ENCODE measurements at places on chromosomes 3 and 15.

DNA sequence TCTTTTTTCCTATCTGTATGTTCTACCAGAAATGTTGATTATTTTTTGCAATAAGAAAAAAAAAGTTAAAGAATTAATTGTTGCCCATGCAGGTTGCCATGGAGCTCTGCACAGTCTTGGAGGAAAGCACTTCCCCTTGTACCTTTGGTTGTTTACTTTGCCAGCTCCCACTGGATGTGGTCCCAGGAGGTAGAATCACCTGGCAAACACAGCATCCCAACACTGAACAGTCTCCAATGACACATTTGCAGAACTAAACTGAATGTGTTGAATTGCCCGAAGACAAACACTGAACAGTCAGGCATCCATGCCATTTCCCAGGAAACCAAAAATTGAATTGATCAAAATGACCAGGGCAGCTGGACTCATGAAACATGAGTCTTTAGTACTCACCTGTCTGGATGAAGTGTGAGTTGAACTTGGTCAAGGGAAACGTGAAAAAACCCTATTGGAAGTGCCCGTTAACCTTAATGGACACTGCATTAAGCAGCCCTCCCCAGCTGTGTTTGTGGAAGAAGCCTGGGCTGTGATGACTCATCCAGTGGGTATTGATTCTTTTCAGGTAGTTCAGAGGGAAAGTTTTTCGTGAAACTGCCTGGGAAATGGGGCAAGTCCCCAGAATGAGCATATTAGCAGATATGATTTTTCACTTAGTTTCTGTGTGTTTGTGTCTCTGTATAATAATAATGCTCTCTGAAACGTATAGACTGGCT, 284.7 kb upstream of the STT3B start:
- no peak for DNase-seq

- no peak for DNase-seq
Observed at GRCh38 chr3:47404431-47404876, 23.6 kb downstream of the PTPN23 start.

GRCh38 chr15:37788330-37788729, 146.1 kb upstream of the TMCO5A start:
- DNase-seq: no peak

- DNase-seq: no peak
Observed at GRCh38 chr15:95296643-95297042, 1033.9 kb upstream of the NR2F2 start.

DNA sequence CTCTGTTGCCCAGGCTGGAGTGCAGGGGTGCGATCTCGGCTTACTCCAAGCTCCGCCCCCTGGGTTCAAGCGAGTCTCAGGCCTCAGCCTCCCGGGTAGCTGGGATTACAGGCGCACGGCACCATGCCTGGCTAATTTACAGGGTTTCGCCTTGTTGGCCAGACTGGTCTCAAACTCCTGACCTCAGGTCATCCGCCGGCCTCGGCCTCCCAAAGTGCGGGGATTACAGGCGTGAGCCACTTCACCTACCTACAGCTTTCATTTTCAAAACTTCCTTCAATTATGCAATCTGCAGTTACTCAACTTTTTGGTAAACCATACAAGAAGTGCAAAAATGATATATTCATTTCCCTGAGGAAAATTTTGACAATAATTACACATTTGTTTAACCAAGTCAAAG, 14.0 kb downstream of the NANOGP8 start:
- no peak for DNase-seq

DNA sequence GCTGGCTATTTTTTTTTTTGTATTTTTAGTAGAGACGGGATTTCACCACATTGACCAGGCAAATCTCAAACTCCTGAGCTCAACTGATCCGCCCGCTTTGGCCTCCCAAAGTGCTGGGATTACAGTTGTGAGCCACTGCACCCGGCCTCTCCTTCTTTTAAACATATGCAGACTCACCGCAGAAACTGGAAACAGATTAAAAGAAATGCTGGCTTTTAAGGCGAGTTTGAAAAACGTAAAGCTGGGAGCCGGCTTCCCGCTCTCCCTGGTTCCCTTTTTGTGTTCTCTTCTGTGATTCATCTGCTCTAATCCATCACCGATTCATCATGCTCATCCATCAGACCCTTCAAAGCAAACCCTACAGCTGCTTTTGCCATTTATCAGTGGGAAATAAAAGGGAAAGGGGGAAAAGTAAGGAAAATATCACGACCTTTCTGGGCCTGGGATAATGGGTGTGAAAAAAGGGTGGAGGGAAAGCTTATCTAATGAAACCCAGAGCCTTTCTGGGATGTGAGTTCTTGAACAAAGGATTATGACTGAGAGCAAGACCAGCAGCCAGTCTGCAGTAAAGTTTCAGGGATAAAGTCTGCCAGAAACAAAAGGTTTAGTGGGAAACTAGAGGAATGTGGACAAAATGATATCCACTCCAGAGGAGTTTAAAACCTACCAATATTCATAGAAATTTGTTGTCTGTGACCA, 92.3 kb upstream of the LRIG1 start:
- DNase-seq: no peak

DNA sequence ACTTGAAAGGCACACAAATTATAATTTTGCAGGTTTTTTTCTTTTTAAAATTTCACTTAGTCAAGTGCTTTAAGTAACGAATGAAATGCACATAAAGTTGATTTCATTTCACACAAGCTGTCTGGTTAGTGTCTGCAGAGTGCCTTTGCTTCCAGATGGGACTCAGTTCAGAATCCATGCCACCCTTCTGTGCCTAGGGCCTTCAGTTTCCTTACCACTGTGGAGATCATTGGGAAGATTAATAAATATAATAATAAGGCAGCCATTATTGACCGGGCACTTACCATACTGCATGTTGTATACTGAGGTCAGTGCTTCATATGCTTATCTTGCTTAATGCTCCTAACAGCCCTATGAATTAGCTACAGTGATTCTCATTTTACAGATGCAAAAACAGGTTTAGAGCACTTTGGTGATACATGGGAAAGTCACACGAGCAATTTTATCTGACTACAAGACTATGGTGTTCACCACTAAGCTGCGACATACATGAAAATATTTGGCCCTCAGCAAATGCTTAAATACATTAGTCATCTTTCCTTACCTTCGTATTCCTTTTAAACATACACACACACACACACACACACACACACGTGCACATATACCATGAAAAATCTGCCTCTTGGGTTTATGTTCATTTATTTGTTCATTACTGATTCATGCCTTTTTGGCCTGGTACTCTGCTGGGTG, 3.1 kb downstream of the NMNAT3 start:
- no peak for DNase-seq

- DNase-seq: no peak
Observed at GRCh38 chr3:188104050-188104449, 49.9 kb upstream of the LPP start.

DNA sequence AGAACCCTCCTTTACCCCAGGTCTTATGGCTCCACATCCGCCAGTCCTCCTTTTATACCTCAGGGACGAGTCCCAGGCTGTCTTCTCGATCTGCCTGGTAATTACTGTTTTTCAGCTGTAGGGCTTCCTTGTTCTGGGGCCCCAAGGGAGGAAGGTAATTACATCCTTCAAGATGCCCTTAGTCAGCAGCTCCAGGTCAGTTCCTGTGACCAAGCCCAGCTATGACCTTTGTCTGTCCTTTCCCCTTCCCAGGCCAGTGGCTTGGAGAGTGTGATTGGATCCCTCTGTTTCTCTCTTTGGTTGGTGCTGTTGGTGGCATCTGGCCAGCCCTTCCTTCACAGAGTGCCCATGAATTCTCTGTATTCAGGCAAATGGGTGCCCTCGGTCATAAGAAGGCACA, 92.6 kb downstream of the AAGAB start:
- DNase-seq: no peak

DNA sequence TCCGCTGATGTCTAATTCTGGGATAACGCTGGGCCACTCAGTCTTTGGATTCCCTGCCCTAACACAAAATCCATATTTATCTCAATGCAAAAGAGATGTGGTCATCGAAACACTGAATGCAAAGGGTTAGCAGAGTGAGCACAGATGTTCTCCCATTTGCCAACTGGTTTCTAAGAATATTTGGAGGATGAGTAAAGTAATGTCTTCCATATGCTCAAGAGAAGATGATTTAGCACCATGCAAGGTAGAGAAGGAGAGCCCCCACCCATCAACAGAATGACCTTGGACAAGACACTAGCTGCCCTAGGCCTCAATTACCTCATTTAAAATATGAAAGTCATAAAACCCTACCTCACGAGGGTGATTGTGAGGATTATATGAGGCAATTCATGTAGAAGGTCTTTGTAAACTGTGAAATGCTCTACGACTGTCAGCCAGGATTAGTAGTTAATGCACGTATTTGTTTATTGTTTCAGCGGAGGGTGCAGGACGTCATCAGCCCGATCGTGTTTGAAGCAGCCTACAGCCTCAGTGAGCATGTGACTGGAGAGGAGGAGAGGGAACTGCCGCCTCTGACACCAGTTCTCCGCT, 232.9 kb upstream of the CTDSPL start:
- no peak for DNase-seq

DNA sequence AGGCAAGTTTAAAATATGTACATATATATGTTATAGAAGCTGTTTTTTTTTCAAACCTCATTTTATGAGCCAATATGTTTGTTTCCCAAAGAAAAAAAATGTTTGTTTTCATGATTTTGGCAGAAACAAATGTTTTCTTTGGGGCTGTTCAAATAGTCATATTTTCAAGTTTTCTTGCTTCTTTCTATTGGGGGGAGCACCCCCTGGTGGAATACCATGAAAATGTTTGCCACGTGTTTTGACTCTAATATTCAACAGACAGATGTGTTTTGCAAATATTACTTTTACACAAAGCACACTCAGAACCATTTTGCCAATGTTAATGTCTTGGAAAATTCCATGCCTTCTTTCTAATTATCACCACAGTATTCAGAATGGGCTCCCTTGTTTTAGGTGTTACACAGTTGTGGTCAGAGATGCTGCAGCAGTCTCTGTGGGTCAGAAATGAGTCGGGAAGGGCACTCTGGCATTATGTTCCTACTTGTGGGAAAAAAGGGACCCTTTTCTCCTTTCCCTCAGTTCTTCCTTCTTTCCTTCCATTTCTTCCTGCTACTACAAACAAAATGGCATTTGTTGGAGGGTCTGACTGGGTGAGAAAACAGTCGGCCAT, 817.0 kb downstream of the TUSC7 start:
- DNase-seq: no peak

DNA sequence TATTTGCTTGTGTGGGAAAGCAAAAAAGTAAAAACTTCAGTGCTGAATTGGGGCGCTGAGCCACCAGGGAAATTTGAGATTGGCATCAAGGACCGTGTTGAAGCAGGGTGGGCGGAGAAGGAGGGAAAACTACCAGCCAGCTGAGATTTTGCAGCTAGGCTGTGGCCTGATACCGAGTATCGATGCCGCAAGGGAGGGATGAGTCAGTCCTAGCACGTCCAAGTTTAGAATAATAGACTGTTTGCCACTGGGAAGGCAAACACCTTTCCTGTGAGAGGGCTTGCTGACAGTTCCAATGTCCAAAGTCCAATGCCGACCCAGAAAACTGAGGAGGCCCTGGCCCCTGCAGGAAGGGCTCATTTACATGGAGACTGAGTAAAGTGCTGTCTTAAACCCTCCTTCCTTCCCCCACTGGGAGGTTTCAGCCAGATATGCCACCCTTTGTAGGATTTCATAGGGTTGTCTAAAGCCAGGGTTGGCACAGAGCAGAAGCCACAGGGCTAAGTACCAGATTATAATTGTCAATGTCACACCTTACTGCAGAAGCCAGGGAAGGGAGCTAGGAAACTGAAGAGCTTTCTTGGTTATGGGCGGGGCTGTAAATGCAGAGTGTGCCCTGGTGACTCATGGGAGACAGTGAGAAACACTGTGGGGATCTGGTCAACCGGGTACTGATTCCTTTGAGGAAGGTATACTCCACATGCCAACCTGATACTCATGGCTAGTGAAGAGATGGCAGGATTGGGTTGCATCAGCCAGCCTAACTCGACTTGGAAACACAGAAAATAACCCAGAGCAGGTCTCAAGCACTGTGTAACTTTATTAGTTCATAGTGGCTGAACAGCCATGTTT, 28.4 kb upstream of the PIK3CB start:
- DNase-seq: no peak

- DNase-seq: no peak
Observed at GRCh38 chr3:24845524-24846155, 351.0 kb upstream of the THRB start.

DNA sequence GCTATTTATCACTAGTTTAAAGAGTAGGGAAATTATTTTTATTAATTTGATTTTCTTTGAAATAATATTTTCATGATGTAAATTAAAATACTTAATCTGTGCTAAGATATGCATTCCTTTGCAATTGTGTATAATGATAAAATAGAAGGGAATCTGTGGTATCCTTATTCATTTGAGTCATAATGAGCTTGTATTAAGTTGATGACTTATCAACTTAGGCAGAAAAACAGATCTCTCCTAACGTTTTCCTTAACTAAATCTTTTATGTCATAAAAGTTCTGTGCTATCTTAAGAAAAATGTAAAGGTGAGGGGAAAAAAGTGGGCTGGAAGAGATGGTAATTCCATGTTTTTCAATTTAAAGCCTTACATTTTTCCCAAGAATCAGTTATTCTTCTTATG, 1.9 kb downstream of the FGF7 start:
- no peak for DNase-seq

GRCh38 chr3:178056868-178057267, 479.4 kb upstream of the KCNMB2 start:
- no peak for DNase-seq

DNA sequence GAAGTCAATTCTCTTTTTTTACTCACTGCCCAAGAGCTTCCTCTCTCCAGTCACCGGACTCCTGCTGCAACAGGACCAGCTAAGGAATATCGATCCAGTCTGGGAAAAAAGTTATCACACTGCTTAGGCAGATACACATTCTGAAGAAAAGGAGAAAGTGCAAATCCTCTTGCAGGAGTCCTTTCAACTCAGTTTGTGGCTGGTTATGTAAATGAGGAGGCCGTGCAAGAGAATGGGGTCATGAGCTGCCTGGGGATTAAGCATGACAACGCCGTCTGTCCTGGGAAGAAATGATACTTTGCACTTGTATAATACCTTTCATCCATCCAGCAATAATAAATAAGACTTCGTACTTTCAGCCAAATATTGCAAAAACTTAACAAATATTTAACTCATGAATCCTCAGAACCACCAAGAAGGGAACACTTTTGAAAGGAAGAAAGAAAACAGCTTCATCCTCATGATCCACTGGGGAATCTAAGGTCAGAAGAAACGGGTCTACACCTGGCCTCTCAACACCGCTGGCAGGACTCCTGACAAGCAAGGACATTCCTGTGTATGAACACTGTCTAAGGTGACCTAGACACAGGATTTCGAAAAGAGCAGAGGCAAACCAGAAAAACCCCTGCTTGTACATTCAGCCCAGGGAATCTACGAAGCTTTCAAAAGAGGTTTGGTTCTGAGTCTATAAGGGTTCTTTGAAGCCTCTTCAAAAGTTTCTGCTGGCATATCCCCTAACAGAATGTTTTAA, 13.1 kb upstream of the WWTR1 start:
- no peak for DNase-seq

Measured in T-helper 9 cell (primary cell).